IPS-NIHi11 (cell line): ENCODE measurements at places on chromosomes 7 and 10.
A peak's percentile ranks its signal among the peaks of the same experiment; 100 is the strongest.

DNA sequence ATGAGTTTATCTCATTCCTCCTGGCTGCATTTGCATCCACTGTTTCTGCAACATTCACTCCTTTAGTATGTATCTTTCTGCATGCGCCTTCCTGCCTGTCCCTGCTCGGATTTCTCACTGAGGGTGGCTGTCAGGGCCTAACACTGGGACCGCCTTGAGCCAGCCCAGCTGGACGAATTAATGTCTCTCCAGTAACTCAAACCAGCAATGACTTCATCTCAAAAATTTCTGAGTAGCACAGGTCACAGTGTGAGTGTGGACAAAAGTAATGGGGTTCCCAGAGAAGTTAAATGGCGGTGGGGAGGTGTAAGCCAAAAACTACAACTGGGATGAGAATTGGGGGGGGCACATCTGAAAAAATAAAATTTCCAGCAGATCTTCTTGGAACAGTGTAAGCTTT lies 444.0 kb upstream of the MGMT start:
- DNase-seq = no peak

DNA sequence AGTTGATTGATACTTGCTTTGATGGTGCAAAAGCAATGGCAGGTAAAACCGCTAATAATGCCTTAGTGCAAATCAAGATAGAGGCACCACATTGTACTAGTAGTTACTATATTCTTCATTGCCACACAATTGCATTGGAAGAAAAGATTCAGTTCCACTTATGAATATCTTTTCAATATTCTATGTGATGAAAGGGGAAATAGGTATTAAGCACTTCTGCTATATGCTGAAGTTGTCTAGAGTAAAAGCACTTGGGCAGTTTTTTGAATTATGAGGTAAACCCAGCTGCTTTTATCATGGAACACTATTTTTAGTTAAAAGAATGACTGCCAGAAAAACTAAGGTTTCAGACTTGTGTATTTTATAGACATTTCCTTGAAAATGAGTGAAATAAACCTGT lies 15.5 kb downstream of the ENTPD7 start:
- DNase-seq = no peak

GRCh38 chr10:7327885-7328284 lies 82.9 kb downstream of the SFMBT2 start:
- DNase-seq = no peak

- DNase-seq = no peak
Observed at GRCh38 chr7:90946730-90947501, 317.3 kb upstream of the FZD1 start.

- DNase-seq = no peak
Observed at GRCh38 chr10:73788864-73789658, 3.7 kb downstream of the ZSWIM8 start.

GRCh38 chr10:13803566-13804554 lies 217.1 kb downstream of the PRPF18 start:
- no peak for DNase-seq

DNA sequence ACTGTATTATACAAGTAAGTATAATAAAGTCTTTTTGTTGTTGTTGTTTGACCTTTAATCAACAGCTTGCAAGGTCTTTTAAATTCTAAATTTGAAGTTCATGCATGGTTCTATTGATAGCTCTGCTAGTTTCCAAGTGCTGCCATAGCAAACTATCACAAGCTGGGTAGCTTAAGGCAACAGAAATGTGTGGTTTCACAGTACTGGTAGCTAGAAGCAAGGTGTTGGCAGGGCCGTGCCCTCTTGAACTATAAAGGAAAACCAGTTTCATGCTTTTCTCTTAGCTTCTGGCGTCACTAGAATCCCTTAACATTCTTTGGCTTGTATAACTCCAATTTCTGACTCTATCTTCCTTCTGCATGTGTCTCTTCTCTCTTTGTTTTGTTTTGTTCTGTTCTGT lies 1021.9 kb upstream of the AUTS2 start:
- DNase-seq = no peak

DNA sequence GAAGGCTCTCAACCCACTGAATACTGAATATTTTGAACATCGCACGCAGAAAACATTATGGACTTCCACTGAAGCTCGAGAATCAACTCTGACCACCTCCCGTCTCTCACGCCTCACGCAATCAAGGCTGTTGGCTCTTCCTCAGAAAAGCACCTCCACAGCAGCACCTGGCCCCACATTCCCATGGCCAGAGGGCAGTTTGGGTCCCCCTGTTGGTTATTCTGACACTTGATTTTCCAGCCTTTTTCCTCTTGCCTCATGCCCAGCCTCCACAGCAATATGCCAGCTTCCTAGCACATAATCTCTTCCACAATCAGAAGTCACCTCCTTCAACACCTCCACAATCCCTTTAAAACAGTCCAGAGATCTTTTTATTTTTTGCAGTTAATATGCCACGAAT lies 55.9 kb downstream of the SVOPL start:
- peak; percentile 82 for DNase-seq

GRCh38 chr7:46859963-46860475 lies 721.9 kb downstream of the TNS3 start:
- DNase-seq = no peak

GRCh38 chr10:89175816-89176215 lies 31.3 kb downstream of the CH25H start:
- no peak for DNase-seq

- no peak for DNase-seq
Observed at GRCh38 chr7:91898240-91898992, 17.9 kb upstream of the MTERF1 start.

DNA sequence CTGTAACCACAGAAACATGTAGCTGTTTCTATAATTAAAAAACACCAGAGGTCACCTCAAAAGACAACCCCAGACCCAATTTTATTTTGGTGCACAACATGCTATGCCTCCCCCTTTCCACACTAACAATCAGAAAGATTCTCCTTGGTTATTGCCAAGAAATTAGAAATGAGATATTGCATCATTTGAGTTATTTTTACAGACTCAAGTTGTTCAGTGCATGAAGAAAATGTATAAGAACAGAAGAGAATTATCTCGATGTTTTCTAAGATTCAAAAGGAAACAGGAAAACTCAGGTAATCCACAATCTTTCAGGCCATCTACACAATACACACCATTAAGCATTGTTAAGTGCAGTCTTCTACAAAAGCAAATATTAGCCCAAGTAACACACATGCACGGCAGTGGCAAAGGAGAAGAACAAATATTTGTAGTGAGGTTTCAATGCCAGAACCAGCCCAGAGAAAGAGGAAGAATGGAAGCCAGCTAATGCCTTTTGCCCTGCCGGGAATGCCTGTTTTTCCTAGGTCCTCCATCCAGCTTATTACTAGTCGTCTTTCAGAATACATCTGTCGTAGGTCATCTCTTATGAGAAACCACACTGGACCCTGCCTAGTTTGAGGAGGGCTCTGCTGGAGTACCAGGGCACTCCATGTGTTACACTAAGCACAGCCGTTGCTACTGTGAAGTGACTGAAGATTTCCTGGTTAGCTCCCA lies 67.6 kb upstream of the C1GALT1 start:
- DNase-seq = no peak

GRCh38 chr7:112752576-112752975 lies 37.6 kb downstream of the TMEM168 start:
- no peak for DNase-seq

DNA sequence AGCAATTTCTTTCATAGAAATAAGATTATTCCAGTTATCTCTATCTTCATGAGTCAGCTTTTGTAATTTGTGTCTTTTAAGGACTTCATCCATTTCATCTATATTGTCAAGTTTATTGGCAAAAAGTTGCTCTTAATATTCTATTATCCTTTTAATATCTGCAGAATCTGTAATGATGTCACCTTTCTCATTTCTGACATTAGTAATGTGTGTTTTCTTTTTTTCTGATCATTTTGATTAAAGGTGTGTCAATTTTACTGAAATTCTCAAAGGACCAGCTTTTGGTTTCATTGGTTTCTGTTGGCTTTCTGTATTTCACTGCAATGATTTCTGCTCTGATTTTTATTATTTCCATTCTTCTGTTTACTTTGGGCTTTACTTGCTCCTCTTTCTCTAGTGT lies 17.9 kb upstream of the OR2AE1 start:
- DNase-seq = no peak
